ENCODE measurements at places on chromosomes 1 and 21.

GRCh38 chr1:107454791-107455190, 314.0 kb downstream of the NTNG1 start:
- DNase-seq: no peak

- DNase-seq: no peak
Observed at GRCh38 chr1:48031676-48032075, 34.5 kb upstream of the TRABD2B start.

DNA sequence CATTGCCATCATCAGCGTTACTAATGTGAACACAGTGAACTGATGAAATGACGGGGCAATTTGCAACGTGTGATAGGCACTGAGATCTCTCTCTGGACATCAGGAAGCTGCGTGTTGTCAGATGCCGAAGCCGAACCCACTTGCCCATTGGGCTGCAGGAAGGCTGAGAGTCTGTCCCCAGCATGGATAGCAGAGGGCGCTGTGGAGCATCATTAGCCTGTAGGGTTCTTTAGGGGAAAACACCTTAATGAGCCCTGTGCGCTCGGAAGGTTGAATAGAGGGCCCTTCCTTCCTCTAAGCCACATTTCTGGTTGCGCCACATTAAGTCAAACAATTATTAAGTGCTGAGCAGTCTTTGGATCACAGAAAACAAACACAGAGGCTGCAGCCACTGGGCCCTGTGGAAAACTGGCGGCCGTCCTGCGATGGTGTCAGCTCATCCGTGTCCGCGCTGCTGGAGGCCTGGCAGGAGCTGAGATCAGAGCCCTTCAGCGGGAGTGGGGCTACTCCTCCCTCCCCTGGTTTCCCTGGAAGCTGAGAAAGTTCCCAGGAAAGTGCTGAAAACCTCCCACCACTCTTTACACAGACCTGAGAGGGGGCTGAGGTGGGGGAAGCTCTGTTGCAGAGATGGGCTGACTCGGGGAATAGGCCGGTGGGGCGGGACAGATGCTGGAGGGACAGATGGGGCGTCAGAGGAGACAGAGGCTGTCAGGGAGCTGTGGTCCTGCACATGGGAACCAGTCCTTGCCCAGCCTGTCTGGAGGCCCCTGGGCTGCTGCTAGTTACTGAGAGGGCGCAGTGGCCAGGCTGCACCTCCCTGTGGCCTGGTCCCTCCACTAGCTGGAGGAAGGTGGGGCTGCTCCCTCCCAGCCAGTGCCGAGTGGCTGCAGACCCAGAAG, 12.7 kb downstream of the TFF2 start:
- peak; percentile 24 for DNase-seq

- no peak for DNase-seq
Observed at GRCh38 chr21:44636209-44637017, 743 bp upstream of the KRTAP10-10 start.

GRCh38 chr1:156899956-156900718, 6.6 kb downstream of the PEAR1 start:
- no peak for DNase-seq

DNA sequence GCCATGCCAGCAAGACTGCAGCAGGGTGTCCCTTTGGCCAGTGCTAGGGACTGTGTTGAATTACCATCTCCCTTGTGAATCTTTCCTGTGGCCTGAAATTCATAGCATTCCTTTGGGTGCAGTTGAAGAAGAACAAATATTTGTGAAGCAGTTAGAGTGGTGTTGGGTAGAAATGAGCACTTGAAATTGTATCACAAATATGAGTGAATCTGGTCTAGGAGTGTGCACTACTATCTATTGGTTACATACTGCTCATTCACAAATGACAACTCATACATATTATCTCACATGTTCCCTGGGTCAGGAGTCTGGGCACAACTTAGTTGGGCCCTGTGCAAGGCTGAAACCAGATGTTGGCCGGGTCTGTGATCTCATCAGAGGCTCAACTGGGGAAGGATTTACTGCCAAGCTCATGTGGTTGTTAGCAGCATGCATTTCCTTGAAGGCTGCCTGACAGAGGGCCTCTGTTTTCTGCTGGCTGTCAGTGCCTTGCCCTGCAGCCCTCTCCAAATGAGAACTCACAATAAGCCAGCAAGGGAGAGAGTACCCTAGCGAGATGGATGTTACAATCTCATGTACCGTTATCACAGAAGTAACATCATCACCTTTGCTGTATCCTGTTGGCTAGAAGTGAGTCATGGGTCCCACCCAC, 23.8 kb downstream of the AJAP1 start:
- no peak for DNase-seq

GRCh38 chr1:187257476-187257875, 428.7 kb downstream of the PLA2G4A start:
- no peak for DNase-seq

DNA sequence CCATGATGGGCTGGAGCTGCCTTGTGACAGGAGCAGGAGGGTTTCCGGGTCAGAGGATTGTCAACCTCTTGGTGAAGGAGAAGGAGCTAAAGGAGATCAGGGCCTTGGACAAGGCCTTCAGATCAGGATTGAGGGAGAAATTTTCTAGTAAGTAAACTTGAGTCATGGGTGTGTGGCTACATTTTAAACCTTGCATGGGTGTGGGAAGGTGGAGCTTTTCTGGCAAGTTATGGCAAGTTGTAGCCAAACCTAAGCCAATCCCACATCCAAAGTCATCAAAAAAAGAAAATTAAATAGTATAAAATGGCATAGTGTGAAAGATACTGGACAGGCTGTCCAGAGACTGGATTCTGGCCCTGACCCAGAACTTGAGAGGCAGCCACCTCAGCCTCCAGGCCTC, 39.8 kb upstream of the HSD3B1 start:
- no peak for DNase-seq

DNA sequence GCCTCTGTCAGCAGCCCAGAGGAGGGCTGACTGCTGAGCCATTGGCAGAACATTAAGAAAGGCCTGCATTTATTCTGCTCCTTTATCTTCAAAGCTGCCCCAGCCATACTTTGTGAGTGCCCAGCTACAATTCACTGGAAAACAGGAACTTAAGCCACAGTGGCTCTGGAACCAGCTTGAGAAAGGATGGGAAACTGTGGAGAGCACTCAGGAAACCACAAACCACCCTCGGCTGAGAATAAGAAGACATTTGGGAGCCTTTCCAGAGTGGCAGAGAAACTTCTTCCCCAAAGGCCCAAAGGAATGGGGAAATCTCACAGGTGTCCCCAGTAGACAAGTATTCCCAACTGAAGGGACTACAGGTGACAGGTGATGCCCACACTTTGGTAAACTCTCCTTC, 1.8 kb downstream of the LAMB3 start:
- DNase-seq: peak; percentile 22

DNA sequence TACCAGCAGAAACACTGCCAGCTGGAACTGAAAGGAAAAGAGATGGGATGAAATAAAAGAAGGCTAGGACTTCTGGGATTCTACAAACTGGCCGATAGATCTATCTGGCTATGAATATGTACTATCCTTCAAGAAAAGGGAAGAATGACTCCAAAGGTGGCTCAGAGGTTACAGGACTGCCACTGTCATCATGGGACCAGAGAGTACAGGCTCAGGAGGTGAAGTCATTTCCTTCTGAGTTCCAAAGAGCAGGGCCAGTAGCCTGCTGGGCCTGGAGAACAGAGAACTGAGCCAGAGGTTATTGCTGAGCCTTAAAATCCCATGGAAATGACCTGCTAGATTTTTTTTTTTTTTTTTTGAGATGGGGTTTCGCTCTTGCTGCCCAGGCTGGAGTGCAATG, 27.6 kb downstream of the ZNF496 start:
- no peak for DNase-seq

- DNase-seq: no peak
Observed at GRCh38 chr1:111370871-111371270, 56.7 kb downstream of the OVGP1 start.

DNA sequence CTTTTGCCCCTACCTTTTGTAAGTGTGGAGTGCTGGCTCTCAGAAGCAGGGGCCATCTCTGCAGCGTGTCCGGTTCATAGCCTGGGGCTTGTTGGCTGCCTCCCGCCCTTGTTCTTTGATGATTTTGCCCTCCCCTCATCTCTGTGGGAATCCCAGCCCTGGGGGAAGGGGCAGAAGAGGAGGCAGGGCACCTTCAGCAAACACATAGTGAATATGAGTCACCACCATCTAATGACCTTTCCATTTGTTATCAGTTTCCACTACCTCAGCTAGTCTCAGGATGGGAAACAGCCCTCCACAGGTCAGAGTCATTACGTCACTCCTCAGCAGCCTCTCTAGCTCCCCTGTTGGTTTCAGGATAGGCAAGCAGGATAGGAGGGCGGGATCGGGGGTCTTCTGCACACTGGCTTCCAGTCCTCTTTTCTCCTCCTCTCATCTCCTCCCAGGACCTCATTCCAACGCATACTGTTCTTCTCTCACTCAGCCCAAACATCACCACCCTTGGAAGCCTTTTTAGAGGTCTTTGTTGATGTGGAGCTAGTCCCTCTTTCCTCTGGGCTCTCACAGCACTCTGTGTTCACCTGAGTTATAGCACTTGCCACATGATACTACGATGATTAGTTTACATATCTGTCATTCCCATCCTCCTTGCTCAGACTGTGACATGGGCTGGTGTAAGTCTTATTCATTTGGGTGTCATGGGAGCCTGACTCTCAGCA, 15.8 kb downstream of the GADD45A start:
- peak; percentile 34 for DNase-seq

- DNase-seq: no peak
Observed at GRCh38 chr21:29431178-29431577, 132.5 kb downstream of the BACH1 start.

GRCh38 chr1:64163970-64164369, 39.5 kb upstream of the UBE2U start:
- DNase-seq: no peak

DNA sequence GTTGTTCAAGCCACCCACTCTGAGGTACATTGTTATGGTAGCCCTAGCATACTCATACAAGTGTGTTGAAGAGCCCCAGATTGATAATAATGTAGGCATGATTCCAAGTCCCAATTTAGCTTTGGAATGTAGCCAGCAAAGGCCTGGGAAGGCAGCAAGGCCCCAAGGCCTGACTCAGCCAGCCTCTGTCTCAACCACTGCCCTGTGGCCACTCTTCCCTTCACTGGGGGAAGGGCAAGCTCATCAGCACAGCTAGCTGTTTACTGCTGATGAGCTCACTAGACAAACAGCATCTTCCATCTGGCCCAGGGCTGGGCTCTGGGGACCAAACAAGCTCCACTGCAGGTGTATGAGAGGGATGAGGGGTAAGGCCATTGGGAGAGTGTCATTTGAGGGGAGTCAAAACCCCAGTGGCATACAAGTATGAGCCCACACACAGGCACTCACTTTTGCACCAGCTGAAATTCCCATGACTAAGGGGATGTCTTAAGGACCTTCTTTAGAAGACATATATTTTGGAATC, 2.2 kb upstream of the IRF6 start:
- DNase-seq: peak; percentile 40

- DNase-seq: no peak
Observed at GRCh38 chr1:21082073-21082472, 94.6 kb downstream of the EIF4G3 start.

GRCh38 chr1:200362421-200362820, 47.4 kb downstream of the ZNF281 start:
- no peak for DNase-seq

Data from astrocyte of the cerebellum (primary cell).